ENCODE measurements at places on chromosomes 2 and 18.

DNA sequence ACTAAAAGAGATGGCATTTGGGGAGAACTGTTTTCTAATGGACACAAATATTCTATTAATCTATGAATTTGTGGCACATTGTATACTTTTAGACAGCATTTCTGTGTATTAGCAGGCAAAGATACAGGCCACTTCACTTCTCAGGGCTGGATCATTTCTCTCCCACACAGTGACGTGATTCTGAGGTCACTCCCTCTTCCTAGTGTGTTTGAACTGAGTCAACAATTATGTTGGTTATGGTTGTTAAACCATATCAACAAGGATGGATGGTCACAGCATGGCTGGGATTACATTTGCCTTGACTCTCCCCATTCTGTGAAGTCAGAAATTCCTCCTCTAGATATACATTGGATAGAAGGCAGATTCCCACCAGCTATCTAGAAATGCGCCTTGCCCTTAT, 11.6 kb downstream of the NOSTRIN start:
- no peak for DNase-seq

- no peak for DNase-seq
Observed at GRCh38 chr2:177084607-177085006, 128.0 kb upstream of the HNRNPA3 start.

- no peak for DNase-seq
Observed at GRCh38 chr2:161992531-161992930, 81.5 kb downstream of the DPP4 start.

DNA sequence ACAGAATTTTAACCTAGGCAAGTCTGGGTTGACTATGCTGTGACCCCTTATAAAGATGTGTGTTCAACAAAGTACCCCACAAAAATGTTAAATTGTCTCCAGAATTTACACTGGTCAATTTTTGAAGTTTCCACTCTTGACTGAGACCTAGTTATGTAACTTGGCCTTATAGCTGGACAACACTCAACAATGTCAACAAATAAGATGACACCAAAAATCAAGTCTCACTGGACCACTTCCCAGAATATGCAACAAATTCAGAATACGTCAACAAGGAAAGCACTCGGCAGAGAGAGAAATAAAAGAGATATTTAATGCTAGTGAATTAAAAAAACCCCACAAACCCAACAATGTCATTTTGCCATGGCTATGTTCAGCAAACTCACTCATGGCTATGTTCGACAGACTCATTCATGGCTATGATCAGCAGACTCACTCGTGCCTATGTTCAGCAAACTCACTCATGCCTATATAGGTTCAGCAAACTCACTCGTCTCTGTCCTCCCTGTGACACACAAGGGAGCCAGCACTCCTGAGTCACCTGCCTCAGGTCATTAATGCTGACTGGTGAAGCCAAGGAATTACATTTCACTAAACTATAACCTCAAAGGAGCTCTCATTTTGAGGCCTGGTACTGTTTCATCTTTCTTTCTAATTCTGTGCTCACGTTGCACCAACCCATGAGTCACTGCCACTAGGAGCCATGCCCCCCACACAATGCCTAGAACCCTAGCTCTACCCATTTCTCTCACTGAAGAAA, 72.7 kb downstream of the PTPN2 start:
- DNase-seq, result no peak

- no peak for DNase-seq
Observed at GRCh38 chr18:56643381-56643780, 5.0 kb upstream of the TXNL1 start.

- DNase-seq, result no peak
Observed at GRCh38 chr2:150688016-150688415, 200.5 kb upstream of the RND3 start.

GRCh38 chr2:131408778-131409177, 44.8 kb upstream of the RAB6D start:
- no peak for DNase-seq

DNA sequence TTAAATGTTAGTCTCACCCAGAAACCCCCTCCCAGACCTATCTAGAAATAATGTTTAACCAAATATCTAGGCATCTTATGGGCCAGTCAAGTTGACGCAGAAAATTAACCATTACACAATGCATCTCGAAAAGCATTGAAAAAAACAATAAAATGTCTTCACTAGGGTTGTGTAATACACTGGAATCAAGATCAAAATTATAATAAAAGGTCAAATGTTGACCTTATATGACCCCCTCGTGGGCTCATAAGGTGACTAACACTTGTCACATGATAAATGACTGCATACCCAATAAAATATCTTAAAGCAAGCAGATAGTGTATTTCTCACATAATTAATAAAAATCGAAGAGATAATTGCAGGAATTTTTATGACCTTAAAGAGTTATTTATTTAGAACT, 447.9 kb upstream of the DSEL start:
- no peak for DNase-seq

- DNase-seq, result no peak
Observed at GRCh38 chr2:101405351-101405899, 18.1 kb upstream of the CREG2 start.

DNA sequence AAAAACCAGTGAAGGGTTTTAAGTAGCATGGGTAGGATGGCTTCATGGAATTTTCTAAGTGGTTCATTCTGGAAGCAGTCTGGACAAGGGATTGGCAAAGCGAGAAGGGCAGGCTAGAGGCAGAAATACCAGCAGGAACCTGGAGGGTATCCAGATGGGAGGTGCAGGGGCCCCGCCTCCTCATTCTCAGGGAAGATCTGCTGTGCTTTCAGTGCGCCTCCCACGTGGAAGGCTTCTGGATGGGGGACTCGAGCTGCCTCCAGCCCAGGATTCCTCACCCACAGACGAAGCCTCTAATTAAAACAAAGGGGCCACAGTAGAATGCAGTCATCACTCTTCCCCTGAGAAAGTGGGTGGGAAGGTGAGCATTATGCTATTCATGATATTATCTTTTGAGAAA, 79.8 kb downstream of the VSNL1 start:
- DNase-seq, result no peak

- DNase-seq, result no peak
Observed at GRCh38 chr2:238879621-238880377, 31.9 kb downstream of the TWIST2 start.

DNA sequence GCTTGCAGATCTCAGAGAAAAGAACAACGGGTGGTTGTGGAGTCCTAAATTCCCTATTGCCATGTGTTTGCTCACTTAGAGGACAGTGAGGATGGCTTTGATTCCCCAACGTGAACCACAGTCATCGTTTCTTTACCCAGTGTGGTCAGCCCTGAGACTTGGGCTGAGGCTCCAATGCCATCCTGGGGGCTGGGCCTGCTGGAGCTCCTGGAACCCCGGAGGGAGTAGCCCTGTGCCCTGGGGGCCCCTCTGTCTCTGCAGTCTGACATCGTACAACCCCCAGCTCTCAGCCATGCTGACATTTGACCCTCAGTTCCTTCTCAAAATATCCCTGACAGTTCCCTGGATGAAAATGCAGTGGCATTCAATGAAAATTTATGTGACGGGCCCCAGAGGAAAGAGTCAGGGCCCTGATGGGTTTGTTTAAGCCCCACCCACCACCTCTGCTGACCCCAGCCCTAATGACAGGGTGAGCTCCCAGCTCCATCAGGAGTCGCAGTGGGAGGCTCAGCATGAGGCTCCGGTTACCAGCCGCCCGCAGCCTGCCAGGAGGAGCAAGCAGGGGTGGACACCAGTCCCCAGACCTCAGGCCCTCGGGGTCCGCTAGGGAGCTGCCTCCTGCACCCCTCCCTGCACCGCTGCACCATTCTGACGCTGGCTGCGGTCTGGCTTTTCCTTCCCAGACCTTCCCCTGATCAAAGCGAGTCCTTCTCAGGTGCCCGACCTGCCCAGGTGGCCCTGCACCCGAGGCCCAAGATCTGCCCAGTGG, 120.9 kb downstream of the TWIST2 start:
- no peak for DNase-seq

DNA sequence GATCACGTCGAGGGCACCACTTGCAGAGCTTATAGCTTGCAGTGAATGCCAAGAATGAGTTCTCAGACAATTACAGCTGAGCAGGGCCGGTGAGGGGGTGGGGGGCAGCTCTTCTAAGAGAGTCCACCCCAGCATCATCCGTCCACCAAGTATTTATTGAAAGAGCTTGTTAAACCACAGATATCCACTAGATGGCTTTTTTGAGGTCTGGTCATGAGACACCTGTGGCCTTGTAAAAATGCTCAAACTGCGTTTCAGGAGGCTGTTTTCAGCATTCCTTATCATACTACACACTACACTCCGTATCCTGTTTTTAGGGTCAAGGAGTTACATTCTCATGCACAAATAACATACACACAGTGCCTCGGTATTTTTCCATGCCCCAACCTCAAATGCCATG, 51.5 kb downstream of the DNAJC10 start:
- DNase-seq, result no peak

DNA sequence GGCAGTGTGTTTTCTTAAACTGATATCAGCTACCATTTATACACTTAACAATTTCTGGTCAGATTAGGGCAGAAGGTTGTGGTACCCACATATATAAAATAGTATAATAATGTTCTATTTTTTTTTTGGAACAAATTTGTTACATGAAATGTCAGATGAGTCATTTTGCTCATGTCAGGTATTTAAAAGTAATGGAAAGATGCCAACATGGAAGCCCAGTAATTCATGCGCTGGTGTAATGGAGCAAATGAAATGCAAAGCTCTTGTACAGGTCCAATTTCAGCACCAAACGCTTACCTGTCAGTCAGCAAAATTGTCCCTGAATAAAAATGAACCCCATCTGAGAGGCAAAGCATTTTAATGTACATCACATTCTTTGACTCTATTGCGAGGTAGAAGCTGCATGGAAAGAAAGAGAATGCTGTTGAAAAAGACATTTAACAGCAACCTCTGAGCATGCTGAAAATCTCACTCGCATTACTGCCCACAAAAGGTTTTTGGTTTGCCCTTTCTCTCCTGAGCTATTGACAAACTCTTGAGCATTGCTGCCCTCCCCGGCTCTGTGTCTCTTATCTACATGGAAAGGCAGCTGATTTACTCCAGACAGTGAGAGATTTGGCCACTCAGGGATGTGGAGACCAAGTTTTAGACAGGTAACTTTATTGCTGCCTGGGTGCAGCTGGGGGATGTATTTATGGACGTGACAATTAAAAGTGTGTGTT, 217.5 kb downstream of the CAMKMT start:
- DNase-seq, result no peak

DNA sequence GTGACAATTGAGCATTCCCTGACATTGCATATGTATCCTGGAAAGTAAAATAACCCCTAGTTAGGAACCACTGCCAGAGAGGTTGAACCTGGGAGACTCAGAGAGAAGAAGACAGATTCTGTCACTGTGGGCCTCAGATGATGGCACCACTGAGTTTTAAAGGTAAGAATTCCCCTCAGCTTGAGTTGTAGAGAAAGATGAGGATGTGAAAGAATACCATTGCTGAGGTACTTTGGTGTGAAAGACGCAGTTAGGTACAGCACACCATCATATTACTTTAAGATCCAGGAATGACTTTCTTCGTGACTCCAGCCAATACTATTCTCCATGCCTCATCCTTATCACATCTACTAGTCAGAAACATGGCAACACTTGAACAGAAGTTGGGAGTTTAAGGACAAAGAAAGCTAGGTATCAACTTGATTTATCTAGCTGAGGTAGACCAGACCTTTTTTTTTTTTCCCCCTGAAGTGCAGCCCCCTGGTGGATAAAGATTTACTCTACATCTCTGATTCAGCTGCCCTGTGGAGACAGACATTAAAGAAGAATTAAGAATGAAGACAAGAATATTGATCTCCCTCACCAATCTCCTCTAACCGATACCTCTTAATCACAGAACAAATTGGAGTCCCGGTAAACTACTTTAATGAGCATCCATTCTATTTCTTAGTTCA, 630.5 kb upstream of the FANCL start:
- DNase-seq, result no peak

DNA sequence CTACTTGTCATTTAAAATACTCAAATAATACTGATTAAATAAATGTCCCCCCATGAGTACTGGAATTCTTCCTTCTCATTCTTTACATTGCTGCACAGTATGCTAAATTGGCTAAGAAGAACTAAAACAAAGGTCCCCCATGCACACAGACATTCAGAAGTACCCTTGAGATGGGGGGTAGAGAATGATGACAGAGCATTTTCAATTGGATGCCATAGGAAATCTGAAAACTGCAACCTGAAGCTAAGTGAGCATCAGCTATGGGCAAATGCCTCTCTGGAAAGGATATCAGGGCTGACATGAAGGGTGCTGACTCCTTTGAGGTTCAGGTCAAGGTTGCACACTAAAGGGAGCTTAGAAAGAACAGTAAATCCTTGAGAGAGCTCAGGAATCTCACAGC, 10.1 kb upstream of the TNFAIP6 start:
- DNase-seq, result no peak

DNA sequence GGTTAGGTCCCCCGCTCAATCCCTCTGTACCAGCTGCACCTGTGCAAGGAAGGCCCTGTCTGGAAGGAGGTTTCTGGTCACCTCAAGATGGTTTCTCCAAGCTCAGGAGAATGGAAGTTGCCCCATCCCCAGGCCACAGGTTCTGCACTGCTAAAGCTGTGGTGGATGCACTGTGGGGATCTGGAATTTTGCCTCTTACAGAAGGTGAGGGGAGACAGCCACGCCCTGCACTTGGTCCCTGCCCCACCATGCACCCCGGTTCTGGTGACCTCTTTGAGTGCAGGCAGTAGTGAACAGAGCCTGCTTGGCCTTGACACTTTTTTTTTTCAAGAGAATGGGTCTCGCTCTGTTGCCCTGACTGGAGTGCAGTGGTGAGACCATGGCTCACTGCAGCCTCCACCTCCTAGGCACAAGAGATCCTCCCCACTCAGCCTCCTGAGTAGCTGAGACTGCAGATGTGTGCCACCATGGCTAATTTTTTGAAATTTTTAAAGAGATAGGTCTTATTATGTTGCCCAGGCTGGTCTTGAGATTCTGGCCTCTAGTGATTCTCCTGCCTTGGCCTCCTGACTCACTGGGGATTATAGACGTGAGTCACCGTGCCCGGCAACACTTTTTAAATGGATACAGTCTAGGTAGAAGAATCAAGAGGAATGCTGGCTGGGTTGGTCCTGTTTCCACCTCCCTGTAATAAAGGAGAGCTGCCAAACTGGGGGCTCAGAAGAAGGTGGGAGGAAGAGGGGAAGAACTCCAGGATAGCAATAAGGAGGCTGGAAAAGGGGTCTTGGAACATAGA, 5.8 kb upstream of the NT5DC4 start:
- DNase-seq, result no peak

- DNase-seq, result peak; percentile 73
Observed at GRCh38 chr2:172103471-172104272, 972 bp upstream of the DLX2 start.

- no peak for DNase-seq
Observed at GRCh38 chr2:241490825-241491506, 17.4 kb downstream of the STK25 start.

GRCh38 chr2:149000158-149000938, 38.2 kb upstream of the LYPD6B start:
- no peak for DNase-seq

DNA sequence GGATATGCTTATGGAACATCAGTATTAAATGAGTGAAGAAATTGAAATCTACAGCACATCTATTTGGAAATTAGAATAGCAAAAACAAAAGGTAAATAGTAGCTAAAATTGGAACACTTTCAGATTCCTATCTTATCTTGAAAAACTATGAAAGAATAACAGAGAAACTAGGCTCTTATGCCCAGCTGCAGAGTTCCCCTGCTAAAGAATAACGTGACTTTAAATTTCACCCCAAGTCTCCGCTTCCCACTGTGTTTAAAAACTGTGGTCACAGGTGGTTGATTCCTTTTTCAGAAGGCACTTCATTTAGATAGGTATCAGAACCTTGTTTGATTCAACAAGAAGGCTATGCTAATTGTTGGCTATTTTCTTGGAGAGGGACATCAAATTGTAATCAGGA, 30.1 kb downstream of the ARHGAP28 start:
- DNase-seq, result no peak

GRCh38 chr2:161754379-161754778, 130.2 kb downstream of the SLC4A10 start:
- DNase-seq, result no peak
